ENCODE measurements at places on chromosomes 2 and 18. TPM values are rescaled to one million over a fixed set of nuclear protein-coding genes. Genes with fewer than 3 reads are reported as not detected.

The B4GALT6 gene
- 14.3 TPM for polyA plus RNA-seq

The SCN9A gene
- 1.9 TPM for polyA plus RNA-seq

The TUBB8B gene
- polyA plus RNA-seq, result 1.4 TPM

The IL1RN gene
- polyA plus RNA-seq, result 2.6 TPM

The REL gene
- 6.0 TPM for polyA plus RNA-seq

The PPP1R1C gene
- 1.5 TPM for polyA plus RNA-seq
